Endothelial cell (in vitro differentiated cells): ENCODE measurements at places on chromosomes 4 and X.

DNA sequence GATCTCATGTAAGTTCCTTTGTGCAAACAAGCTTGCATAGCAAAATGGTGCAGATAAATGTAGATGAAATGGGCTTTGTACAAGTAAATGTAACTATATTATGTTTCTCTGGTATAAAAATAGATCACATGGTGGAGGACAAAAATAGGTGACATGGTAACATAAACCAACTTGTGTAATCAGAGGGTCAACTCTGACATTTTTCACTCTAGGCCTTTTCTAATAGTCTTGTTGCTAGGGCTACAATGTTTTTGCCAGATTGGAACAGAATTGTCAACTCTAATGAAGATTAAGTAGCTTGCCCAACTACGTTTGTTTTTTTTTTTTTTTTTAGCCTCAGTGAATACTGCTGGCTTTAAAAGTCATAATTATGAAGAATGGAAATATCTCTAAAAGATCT lies 11.5 kb downstream of the MAD2L1 start:
- DNase-seq: no peak

- no peak for DNase-seq
Measured at GRCh38 chrX:19024366-19024765, 40.5 kb upstream of the PHKA2 start.

DNA sequence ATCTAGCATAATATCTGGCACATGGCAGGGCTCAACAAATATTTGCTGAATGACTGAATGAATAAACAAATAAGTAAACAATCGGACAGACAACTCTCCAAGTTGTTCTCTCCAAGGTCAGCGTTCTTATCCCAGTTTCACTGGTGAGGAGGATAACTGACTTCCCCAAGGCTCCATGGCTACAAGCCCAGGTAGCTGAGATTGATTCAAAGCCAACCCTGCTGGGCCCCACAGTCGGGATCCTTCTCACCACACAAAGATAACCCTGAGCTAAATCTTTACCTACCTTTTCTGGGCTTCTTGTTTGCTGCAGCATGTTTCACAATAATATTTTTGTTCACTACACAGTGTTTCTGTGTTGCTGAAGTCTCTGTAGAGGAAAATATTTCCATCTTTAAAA lies 54.9 kb downstream of the USP46 start:
- no peak for DNase-seq

DNA sequence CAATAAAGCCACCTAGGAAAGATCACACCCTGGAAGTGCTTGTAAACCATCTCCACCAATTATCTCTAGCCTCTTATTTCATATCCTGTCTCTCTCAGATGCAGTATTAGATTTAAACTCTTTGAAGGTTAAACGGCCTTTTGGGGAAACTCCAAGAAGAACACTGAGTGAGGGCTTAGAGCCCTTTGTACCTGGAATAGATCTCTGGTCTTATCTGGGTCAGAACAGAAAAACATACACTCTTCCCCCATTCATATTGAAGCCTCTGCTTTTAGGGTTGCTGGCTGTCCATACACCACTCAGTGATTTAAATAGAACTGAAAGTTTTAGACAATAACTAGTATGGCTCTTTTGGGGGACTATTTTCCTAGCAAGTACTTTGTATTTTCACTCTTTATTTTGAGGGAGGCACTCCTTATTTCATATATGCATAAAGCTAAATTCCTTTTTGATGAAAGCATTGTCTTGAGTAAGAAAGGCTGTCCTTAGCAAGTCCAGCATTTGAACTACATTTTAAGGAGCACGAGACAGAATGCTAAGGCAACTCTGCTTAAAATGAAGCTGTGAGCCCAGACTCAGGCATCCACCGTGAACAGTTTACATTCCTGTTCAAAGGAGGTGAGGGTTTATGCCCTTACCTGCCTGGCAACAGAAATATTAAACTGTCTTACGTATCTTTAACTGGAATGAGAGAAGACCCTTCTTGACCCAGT lies 17.4 kb downstream of the YY2 start:
- DNase-seq: no peak

GRCh38 chr4:155426953-155427352 lies 50.2 kb upstream of the MAP9 start:
- DNase-seq: no peak

- no peak for DNase-seq
Measured at GRCh38 chr4:3867403-3868100, 101.4 kb downstream of the ADRA2C start.

- peak; percentile 43 for DNase-seq
Measured at GRCh38 chr4:158769175-158769921, 522 bp downstream of the FNIP2 start.

GRCh38 chr4:37666625-37667071 lies 19.5 kb downstream of the RELL1 start:
- peak; percentile 18 for DNase-seq

GRCh38 chr4:174559894-174560293 lies 37.6 kb upstream of the HPGD start:
- no peak for DNase-seq

GRCh38 chrX:72297953-72298730 lies 7.6 kb downstream of the CITED1 start:
- DNase-seq: no peak

DNA sequence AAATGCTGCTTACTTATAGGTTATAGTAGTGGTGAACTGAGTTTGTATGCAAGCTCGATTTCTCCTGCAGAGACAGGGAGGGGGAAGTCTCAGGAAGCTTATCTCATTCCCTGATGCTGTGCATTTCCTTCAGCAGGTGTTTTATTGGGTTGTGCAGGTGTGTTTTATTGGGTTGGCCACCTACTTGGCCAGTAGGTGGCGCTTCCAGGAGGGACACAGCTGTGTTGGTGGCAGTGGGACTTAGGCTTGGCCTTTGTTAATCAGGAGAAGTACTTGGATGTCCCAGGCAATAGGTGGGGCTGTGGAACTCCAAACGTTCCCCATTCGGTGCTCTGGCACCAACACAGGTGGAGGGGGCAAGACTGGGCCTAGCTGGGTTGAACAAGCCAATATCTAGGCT lies 196.0 kb upstream of the DCAF8L1 start:
- peak; percentile 33 for DNase-seq

DNA sequence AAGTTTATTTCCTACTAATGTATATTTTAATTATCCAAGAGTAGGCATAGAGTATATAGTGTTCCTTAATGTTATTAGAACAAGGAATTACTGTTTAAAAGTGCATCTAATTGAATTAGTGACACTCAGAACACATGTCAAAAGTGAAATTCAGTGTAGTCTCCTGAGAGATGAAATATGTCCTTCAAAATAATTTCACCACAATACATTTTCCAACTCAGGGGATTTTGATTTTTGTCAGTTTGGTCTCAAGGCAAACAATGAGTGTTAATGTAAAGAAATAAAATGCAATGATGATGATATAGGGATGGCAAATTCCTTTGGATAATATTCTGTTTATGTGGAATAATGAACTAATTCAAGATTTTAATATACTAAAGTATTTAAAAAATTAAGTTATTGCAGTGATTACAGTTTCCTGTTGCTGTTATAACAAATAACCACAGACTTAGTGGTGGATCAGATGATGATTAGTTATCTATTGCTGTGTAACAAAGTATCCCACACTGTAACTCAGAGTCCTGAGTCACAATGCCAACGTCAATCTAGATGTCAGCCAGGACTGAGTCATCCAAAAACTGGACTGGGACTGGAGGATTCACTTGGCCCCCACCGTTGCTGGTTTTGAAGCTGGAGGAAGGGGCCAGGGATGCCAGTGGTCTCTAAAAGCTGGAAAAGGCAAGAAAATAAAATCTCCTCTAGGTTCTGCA lies 148.0 kb upstream of the SLC7A11 start:
- DNase-seq: no peak

GRCh38 chrX:73766431-73766795 lies 203.4 kb downstream of the CHIC1 start:
- DNase-seq: no peak

DNA sequence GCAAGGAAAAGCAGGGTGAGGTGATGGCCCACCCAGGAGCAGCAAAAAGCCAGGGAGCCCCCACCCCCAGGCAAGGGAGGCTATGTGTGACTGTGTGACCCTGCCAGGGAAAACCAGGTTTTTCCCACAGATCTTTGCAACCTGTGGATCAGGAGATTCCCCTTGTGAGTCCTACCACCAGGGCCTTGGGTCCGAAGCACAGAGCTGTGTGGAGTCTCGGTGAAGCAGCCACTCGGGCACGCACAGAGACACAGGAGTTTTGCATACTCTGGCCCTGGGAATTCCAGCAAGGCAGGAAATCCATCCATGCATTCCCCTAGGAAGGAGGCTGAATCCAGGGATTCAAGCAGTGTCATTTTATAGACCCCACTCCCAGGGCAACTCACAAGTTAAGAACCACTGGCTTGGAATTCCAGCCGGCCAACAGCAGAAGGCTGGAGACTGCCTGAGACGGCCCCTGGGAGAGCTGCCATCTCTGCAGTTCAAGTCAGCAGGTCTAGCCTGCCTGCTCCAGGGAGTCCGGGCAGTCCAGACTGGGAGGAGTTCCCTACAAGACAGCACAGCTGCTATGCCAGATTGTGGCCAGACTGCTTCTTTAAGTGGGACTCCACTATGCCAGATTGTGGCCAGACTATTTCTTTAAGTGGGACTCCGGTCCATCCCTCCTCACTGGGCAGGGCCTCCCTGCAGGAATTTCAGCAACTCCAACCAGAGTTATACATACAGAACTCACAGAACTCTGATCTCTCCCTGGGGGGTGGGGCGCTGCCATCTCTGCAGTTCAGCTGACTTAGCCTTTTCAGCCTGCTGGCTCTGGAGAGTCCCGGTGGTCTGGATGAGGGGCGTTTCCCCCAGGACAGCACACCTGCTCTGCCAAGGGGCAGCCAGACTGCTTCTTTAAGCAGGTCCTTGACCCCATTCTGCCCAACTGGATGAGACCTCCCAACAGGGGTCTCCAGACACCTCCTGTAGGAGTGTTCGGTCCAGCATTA lies 85.1 kb upstream of the ADAD1 start:
- DNase-seq: no peak

GRCh38 chr4:147813973-147814372 lies 82.1 kb downstream of the ARHGAP10 start:
- DNase-seq: no peak

DNA sequence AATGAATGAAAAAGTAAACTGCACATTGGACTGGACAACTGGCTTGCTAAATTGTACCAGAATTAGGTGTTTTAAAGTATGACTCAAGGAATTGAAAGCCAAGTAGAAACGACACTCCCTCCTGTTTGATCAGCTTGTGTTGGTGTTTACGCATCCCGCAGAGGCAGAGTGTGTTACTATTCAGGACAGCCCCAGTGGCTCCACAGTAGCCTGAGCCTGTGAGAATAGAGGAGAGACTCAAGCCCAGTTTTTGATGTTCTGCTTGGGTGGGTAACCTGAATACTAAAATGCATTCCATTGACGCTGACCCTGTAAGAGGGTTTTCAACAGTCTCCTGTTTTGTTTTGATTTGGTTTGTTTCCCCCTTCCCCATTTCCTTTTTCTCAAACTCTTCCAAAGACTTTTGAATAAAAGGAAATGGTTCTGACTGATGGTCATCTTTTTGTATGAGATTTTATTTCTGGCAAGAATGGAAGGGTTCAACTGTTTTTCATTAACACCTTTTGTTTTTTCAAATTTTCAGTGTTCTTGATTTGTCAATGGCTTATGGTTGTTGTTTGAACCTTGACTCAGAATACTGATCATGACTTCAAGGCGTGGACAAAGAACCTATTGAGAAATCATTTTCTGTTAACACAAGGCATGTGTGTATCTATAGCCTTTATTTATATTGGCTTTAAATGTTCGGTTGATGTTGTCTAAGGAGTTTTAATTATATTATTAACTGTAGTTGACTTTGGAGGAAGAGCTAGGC lies 10.2 kb downstream of the ADGRL3 start:
- DNase-seq: no peak

DNA sequence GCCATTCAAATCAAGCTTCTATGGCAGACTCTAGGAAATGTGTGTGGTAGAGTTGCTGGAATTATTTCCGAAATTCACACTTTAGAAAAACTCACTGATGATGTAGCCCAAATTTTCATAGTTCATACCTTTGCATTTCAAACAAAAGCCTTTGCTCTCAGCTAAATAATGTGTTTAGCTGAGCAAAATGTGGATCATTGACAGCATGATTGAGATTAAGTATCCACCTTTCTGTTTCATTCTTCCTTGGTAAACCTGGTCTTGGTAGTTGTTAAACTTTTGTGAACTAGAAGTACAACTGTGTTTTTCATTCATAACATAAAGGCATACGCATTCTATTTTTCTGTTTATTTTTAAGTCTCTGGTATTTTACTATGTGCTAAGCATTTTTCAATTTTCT lies 7.2 kb downstream of the PCDH7 start:
- DNase-seq: no peak

DNA sequence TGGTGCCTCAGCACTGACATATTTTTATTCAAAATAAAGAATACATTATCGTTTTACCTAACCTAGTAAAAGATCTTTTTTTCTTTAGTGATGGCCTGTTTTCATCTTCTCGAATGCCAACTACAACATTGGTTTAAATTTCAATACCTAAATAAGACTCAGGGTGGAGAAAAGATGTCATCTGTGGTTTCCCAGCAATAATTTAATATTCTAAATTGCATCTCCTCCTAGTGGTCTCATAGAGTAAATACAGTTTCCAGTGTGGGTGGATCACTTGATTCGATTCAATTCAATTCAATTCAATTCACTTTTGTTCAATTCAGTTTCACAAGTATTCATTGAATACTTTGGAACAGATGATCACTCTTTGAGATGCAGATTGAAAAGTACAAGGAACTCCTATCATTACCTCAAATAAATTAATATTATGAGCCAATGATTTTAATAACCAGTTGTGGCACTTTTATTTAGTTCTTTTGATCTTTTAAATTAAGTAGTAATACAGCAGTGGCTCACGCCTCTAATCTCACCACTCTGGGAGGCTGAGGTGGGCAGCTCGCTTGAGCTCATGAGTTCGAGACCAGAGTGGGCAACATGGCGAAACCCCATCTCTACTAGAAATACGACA lies 427.2 kb downstream of the FAT4 start:
- no peak for DNase-seq

GRCh38 chr4:176981551-176981950 lies 188.8 kb upstream of the VEGFC start:
- DNase-seq: no peak

- no peak for DNase-seq
Measured at GRCh38 chrX:46727441-46727840, 31.5 kb downstream of the SLC9A7 start.

DNA sequence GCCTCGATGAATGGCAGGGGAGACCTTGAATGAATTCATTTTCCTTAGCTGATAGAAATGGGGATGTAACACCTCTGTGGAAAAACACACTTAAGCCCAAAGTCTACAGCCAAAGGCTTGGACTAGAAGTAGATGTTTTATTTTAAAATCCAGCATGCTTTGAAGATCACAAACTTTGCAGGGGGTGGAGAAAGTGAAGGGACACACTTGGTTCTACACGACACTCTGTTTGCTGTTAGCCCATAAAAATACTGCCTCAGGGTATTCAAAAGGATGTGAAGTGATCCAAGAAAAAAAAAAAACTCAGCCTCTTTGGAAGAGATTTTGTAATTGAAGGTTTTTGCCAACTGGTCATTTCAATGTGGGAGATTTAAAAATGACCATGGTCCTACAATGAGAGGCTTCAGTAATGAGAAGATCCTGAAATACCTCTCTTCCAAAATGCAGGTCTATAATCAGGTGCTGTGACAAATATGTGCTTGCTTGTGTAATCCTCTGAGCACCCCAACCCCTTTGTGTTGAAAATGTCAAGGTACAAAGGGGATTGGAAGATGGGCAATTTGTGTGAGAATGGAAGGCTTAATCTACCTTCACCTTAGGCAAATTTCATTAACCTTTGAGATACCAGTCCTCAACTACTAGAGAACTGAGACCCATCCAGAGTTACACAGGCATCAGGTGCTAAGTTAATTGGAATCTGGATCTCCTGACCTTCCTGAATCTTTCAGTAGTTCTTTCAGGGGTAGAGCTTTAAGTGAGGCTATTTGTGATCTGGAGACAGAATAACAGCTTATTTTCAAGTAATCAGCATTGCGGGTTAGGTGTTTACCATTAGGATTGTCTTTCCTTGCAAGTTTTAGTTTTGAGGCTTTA lies 82.5 kb downstream of the HS6ST2 start:
- no peak for DNase-seq
